ENCODE measurements at places on chromosomes 16 and 17.

- peak; percentile 58 for DNase-seq
Measured at GRCh38 chr16:28317040-28317880, 24.9 kb downstream of the SBK1 start.

GRCh38 chr16:12803203-12804093 lies at the start of gene CPPED1:
Gene CPPED1, minus strand, starts transcription at chr16:12803887. Its CDS starts 111 bp downstream, at chr16:12803776.
- peak; percentile 81 for DNase-seq

DNA sequence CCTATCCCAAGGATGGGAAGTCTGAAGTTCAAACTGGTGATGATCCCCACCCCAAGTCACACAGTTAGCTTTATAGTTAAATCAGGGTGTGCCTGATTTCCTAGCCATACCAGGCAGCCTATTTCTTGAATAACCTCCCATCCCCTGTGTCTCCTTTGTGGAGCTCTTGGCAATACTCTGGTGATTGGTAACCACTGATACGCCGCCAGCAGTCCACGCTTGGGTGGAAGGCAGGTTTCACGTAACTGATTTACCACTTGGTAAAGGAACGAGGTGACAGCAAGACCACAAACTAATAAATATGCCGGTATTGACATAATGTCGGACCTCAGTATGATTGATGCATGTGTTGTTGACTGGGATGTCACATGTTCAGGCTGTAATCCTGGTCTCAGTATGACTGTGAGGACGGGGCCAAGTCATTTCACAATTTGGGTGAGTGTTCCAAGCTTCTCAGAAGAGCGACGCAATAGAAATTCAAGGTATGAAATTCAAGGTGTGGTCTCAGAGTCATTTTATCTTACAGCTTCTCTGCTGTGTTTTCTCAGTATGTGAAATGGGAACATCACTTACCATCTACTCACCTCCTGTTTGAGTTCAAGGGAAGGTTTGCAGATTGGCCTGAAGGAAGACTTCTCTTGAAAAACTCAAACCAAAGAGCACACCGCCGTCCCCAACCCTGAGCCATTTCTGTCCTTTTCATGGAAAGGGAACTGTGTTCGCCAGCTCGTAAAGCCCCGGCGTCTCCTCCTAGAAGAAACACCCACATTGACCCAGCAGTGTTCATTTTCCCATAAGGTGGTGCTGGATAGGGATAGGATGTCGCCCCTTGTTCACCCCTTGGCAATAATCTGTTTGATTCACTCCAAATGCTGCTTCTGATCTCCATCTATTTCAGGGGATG lies 678.9 kb downstream of the WWOX start:
- DNase-seq = no peak

DNA sequence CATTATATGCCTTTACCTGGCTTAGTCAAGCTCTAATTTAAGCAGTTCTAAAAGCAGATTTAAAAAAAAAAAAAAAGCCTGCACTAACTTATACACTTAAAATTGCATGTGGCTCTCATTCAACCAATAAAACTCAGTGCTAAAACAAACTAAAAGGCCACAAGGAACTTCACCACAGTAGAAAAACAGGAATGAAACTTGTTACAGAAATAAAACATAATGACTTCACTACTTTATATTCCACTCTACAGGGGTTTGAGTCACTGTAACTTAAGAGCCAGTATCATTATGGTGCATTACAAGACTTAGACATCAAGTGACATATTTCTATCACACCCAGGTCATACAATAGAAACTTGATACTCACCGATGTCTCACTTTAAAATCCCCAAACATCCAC lies 11.1 kb downstream of the CA10 start:
- DNase-seq = no peak

DNA sequence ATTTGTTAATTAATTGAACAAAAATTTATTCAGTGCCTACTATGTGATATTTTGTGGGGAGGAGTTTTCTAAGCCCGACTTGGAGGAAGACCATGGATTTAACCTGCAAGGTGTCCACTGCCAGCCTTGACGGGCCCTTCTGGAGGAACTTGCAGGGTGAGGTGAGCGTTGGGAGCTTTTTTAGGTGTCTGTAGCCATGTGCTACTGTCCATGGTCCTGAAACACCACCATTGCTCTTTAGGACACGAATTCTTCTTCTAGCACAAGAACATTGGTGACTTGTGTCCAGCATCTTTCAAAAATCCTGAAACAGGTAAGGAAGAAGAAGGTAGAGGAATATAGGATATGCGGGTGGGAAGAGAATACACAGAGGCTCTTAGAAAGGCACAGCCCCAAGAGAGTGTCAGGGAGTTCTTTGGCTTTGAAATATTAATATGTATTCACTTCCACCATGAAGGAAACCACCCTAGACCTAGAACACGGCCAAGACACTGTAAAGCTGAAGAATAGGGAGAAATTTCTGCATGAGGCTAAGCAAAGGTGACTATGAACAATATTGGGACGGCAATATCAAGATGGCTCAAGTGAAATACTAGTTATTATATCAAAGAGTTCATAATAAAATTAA lies 27.9 kb upstream of the OR4D1 start:
- DNase-seq = peak; percentile 26

GRCh38 chr16:21619765-21620425 lies 20.5 kb downstream of the METTL9 start:
- DNase-seq = no peak

DNA sequence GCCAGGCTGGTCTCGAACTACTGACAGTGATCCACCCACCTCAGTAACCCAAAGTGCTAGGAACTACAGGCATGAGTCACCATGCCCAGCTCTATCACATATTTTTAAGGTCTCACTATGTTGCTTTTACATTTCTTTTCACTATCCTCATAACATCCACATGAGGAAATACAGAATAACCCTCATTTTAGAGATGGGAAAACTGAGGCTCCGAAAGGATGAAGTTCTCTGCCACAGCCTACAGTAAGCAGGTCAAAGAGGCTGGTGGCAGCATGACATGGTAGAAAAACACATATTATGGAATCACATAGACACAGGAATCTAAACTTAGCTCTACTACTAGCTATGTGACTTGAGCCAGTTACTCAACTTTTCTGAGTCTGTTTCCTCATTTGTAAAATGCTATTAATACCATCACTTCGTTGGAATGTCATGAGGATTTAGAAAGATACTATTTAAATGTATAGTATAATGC lies 32.2 kb downstream of the APPBP2 start:
- DNase-seq = no peak

- no peak for DNase-seq
Measured at GRCh38 chr17:77433385-77434135, 292.8 kb downstream of the SEC14L1 start.

GRCh38 chr17:72126575-72127486 lies 6.0 kb downstream of the SOX9 start:
- no peak for DNase-seq

- no peak for DNase-seq
Measured at GRCh38 chr16:2213817-2214718, 572 bp downstream of the PGP start.

DNA sequence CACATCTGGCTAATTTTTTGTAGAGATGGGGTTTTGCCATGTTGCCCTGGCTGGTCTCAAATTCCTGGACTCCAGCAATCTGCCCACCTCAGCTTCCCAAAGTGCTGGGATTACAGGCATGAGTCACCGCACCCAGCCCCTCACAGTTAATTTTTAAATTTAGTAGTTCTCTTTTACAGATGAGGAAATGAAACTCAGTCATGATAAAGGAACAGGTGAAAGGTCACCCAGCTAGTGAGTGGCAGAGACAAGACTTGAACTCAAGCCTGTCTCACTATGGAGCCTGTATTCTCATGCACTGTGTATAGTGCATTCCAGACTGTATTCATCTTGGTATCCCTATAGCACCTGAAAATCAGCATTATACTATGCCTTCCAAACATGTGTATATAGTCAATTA lies 77.1 kb upstream of the WSB1 start:
- no peak for DNase-seq

- peak; percentile 82 for DNase-seq
Measured at GRCh38 chr16:89507834-89508590, at the start of gene SPG7. Gene SPG7, plus strand, starts transcription at chr16:89508403. Its CDS starts 15 bp downstream, at chr16:89508418.

DNA sequence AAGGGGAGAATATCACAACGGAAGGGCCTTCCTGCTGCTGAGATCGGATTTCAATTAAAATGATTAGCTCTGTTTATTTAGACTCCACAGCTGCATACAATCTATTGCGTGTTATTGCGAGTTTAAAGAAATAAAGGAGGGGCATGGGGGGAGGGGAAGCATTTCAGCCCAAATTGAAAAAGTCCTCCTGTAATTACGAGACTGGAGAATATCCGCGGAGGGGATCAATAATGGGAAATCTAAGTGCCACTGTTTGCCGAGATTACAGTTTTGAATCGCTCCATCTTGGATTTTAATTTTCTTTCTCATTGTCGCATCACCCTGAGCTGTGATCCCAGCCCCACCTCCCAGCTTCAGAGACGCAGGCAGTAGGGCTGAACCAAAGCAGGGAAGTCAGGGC lies 15.7 kb upstream of the RPL38 start:
- no peak for DNase-seq

DNA sequence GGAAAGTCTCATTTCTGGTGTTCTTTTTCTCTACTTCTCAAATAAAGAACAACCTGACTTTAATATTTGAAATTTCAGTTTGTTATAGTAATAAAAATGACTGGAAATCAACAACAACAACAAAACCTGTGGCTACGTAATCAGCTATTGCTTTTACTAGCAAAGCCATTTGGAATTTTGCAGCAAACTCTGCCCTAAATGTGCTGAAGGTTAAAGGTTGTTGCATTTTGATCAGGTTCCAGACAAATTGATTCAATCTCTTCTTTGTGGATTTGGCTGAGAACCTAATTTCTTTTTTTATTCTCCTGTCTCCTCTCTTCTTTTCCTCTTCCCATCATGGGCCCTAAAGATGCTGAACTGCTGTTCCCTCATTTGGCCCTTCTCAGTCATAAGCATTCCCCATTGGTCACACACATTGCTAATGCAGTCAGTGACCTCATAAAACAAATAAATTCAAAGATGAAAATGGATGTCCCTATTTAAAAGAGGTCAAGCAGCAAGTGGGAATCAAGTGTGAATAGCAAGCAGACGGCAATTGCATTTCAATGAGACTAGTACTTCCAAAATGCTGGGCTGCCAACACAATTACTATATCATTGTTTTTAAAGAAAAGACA lies 795.1 kb upstream of the CDH8 start:
- DNase-seq = no peak

DNA sequence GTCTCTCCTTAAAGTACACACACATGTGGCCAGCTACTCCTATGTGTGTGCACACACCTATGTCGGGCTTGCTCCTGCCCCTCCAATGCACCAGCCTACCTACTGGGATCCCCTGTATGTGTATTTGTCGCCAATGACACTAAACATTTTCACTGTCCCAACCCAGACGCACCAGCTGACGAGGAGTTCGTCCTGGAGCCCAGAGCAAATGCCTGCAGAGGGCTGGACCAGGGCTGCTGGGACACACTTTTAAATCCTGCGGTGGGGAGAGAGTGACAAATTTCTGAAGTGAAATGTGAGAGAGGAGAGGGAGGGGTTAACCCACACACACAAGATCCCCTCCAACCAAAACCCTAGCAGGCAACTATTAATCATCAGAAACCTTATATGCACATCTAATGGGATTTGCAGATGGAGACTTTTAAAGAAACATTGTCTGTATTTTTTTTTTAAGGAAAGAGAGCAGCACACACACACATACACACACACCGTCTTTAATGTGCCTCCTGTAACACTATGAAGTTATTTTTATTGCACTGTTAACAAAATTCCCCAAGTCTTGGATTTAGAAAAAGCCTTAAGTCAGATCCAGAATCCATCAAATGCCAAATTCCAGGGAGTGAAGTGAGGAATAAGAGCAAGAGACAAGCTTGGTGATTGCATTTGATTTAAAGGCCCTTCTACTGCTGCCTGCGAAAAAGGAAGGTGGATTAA lies at the start of gene MEOX1:
Gene MEOX1 (minus strand): TSS at position 224 of the 714 bp plus-strand sequence. CDS start 388 bp downstream, outside the sequence.
- DNase-seq = no peak

- no peak for DNase-seq
Measured at GRCh38 chr17:8905331-8905730, 37.9 kb upstream of the PIK3R6 start.

DNA sequence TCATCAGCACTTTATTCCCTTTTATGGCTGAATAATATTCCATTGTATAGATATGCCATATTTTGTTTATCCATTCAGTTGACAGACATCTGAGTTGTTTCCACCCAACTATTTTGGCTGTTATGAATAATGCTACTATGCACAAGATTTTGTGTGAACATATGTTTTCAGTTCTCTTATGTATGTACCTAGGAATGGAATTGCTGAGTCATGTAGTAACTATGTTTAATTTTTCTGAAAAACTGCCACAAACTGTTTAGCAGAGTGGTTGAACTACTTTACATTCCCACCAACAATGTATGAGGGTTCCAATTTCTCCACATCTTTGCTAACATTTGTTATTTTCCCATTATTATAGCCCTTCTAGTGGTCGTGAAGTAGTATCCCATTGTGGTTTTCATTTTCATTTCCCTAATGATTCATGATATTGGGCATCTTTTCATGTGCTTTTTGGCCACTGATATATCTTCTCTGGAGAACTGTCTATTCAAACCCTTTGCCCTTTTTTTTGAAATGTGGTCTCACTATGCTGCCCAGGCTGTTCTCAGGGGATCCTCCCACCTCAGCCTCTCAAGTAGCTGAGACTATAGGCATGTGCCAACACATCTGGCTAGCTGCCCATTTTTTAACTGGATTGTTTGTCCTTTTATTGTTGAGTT lies 26.3 kb downstream of the SMURF2 start:
- DNase-seq = no peak

GRCh38 chr17:74356646-74357465 lies 4.8 kb downstream of the BTBD17 start:
- no peak for DNase-seq

- DNase-seq = no peak
Measured at GRCh38 chr16:54317101-54317611, 30.6 kb upstream of the IRX3 start.

GRCh38 chr17:40611840-40612474 lies 35.7 kb downstream of the SMARCE1 start:
- no peak for DNase-seq

- peak; percentile 28 for DNase-seq
Measured at GRCh38 chr17:58172369-58173071, 5.7 kb downstream of the OR4D2 start.

- DNase-seq = no peak
Measured at GRCh38 chr17:3697103-3697476, 1.1 kb upstream of the P2RX5 start.

- no peak for DNase-seq
Measured at GRCh38 chr17:21131137-21131536, 4.4 kb downstream of the DHRS7B start.

- DNase-seq = no peak
Measured at GRCh38 chr17:36057911-36058310, 6.2 kb upstream of the CCL18 start.

GRCh38 chr16:29812754-29813643 lies 1.0 kb downstream of the PRRT2 start:
- DNase-seq = no peak

DNA sequence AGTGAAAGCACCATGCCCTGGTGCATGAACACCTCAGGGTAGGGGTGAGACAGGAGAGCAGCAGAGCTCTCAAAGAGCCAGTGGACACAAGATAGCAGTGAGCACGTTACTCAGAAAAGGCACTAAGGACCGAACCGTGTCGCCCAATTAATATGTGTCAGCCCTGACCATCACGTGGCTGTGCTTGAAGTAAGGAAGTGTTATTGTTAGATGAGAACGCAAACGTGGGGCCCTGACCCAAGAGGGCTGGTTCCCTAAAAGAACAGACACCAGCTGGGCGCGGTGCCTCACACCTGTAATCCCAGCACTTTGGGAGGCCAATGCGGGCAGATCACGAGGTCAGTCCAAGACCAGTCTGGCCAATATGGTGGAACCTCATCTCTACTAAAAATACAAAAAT lies 16.3 kb downstream of the AXIN1 start:
- no peak for DNase-seq
